Naive thymus-derived CD8-positive, alpha-beta T cell (primary cell): ENCODE measurements at places on chromosomes 2 and 18.

GRCh38 chr2:120995152-120995551, 259.5 kb downstream of the GLI2 start:
- DNase-seq = no peak

DNA sequence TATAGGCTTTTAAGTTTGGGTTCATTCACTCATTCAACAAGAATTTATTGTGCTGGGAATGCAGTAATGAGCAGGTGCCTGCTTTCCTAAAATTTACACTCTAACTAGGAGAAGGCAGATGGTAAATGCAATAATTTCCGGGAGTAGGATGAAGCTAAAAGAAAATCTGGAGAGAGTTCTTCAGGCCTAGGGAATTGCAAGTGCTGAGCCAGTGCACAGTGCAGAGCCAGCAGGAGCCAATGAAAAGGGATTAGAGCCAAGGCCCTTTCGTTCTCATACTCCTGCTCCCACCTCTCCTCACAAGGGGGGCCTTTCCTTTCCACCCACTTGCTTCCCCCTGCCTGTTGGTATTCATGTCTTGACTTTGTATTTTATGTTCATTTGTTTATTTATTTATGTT, 55.1 kb downstream of the CFAP221 start:
- DNase-seq = no peak

DNA sequence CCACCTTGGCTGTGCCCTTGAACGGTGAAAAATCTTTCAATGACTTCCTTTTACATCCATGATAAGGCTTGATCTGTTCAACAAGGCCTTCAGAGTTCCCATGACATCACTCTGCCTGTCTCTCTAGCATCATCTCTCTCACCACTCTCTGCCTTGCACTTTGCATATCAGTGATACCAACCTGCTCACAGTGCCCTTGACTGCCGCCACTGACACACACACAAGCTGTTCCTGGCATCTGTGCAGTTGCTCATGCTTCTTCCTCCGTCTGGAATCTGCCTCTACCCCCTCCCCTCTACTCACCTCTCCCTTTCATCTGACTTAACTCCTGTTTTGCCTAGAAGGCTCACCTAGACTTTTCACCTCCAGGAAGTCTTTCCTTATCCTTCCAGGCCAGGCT, 79.1 kb upstream of the SEC11C start:
- no peak for DNase-seq

- DNase-seq = no peak
These were observed 132.8 kb downstream of the THADA start for GRCh38 chr2:43462866-43463641.

- DNase-seq = no peak
These were observed 75.4 kb upstream of the ST6GAL2 start for GRCh38 chr2:106961328-106961727.

DNA sequence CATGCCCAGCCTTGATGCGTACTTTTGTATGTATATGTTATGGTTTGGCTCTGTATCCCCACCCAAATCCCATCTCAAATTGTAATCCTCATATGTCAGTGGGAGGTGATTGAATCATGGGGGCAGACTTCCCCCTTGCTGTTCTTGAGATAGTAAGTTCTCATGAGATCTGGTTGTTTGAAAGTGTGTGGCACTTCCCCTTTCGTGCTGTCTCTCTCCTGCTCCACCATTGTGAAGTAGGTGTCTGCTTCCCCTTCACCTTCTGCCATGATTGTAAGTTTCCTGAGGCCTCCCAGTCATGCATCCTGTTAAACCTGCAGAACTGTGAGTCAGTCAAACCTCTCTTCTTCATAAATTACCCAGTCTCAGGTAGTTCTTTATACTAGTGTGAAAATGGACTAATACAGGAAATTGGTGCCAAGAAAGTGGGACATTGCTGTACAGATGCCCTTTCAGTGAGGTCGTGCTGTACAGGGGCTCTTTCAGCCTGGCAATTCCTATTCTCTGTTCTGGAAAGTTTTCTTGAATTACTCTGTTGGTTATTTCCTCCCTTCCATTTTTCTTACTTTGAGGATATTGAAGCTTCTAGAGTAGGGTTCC, 38.2 kb downstream of the KCMF1 start:
- no peak for DNase-seq

DNA sequence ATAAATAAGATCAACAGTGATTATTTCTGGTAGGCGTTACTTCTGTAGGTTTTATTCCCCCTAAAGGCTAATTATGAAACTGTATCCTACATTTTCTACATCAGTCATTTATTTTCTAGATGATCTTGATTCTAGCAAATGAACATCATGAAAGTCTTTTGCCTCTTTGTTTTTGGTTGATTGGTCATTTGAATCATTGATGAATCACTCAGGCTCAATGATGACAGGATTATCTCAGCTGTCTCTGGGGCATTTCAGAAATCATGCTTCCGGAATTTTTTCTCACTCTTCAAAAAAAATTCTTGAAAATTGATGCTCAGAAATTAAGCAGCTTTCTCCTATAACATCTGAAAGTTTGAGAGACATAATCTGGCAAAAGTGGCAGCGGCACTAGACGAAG, 298.9 kb upstream of the TCF4 start:
- no peak for DNase-seq

GRCh38 chr18:31252522-31252921, 65.4 kb upstream of the DSG1 start:
- no peak for DNase-seq

GRCh38 chr18:26480897-26481795, 67.2 kb downstream of the KCTD1 start:
- no peak for DNase-seq

DNA sequence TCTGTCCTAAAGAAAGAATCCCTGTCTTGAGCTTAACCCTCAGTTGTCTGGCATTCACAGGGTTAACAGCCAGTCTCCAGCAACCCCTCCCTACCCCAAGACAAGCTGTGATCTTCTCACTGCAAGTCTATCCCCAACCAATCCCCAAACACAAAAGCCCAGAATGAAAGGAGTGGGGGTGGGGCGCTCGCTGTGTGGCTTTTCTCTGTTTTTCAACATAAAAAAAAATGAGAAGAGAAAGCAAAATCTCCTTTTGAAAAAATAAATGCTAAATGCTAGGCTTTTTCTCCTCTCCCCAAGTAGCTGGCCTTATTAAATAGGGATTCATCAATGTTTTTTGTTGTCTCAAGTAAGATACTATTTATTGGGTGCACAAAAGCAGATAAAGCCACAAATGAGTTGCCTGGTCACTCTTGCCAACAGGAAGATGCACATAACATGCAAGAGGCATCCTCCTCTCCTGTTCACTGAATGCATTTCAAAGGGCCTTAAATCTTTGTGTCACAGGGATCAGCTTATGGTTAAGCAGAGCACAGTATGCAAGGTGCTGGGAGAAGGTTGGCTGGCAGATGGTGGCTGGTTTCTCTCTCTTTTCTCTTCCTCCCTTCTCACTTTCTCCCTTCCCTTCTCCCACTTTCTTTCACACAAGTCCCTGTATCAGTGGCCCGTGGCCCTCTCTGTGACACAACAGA, 225.6 kb downstream of the CMPK2 start:
- DNase-seq = no peak
